ENCODE measurements at places on chromosomes 4 and X. TPM values are rescaled to one million over a fixed set of nuclear protein-coding genes. Genes with fewer than 3 reads are reported as not detected.

VEGFD gene
- total RNA-seq = 6.0 TPM

FATE1 gene
- not detected for total RNA-seq

ADRA2C gene
- total RNA-seq = 2.9 TPM

ANXA10 gene
- not detected for total RNA-seq

RIPPLY1 gene
- total RNA-seq = not detected

PDZD4 gene
- 48.4 TPM for total RNA-seq

ARFIP1 gene
- 26.3 TPM for total RNA-seq

C4orf46 gene
- total RNA-seq = 4.6 TPM

GPRIN3 gene
- 2.5 TPM for total RNA-seq

GPC3 gene
- total RNA-seq = 7.6 TPM

EGF gene
- total RNA-seq = 1.7 TPM

MAGEB2 gene
- total RNA-seq = not detected

F8A3 gene
- 9.4 TPM for total RNA-seq

MAGEA3 gene
- not detected for total RNA-seq

TLR8 gene
- total RNA-seq = 2.1 TPM

FANCB gene
- 1.3 TPM for total RNA-seq

TSPAN5 gene
- 16.8 TPM for total RNA-seq

STS gene
- total RNA-seq = 6.2 TPM

MAB21L2 gene
- 0.42 TPM for total RNA-seq

SPANXA2 gene
- total RNA-seq = not detected

CORIN gene
- 2.4 TPM for total RNA-seq

TNMD gene
- not detected for total RNA-seq

TLL1 gene
- total RNA-seq = 8.9 TPM

DOK7 gene
- total RNA-seq = 1.7 TPM

TEX11 gene
- total RNA-seq = not detected

ELF2 gene
- 57.9 TPM for total RNA-seq

RNF175 gene
- total RNA-seq = 1.4 TPM

USP26 gene
- total RNA-seq = not detected

CPEB2 gene
- 25.6 TPM for total RNA-seq

TMEM128 gene
- total RNA-seq = 10.7 TPM

SLC4A4 gene
- 4.8 TPM for total RNA-seq

MEPE gene
- not detected for total RNA-seq

ARHGAP24 gene
- 25.9 TPM for total RNA-seq

MAMLD1 gene
- total RNA-seq = 2.5 TPM

AMBN gene
- total RNA-seq = not detected

PTPN13 gene
- total RNA-seq = 13.7 TPM

CRLF2 gene
- total RNA-seq = 0.63 TPM

DGAT2L6 gene
- total RNA-seq = not detected

QRFPR gene
- total RNA-seq = not detected

GAB1 gene
- total RNA-seq = 84.5 TPM

ARHGAP6 gene
- total RNA-seq = 44.8 TPM
